ENCODE measurements at places on chromosomes 1 and 21. TPM values are rescaled to one million over a fixed set of nuclear protein-coding genes. Genes with fewer than 3 reads are reported as not detected.

Gene RGS13
- not detected for total RNA-seq

Gene SLAMF9
- not detected for total RNA-seq

Gene UBL4B
- total RNA-seq: not detected

Gene C1QTNF12
- 0.79 TPM for total RNA-seq

Gene PLPPR5
- 0.11 TPM for total RNA-seq

Gene SLC1A7
- not detected for total RNA-seq

Gene C1QA
- total RNA-seq: not detected

DNA sequence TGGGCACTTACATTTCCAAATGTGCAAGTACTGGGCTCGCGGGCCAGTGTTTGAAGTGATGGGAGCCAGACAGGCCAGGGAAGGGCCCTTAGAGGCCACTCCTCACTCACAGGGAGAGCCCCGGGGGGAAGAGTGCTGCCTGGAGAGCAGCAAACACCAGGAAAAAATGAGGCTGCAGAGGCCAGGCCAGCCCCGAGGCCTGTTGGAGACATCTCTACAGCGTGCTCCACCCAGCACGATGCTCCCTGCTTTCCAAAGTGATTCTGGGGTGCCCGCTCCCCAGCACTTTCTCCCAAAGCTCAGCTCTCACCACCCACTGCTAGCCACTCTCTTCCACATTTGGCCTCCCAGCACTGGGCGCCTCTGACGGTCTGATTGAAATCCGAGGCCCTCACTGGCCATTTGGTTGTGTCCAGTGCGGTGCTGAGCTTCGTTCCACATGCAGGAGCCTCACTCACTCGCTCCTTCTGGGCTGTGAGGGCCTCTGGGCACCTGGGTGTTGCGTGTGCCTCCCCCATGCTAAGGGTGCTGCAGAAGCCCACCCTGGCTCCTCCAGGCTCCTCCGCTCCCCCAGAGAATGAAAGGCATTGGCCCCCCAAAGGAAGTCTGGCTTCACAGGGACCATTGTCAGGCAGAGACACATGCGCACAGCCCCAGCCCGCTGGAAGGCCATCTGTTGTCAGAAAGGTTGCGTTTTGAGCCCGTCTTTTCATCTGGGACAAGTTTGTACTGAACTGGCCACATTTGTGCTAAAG, 385.4 kb upstream of the VAMP3 start:
- DNase-seq: no peak

- no peak for DNase-seq
Observed at GRCh38 chr1:11434501-11434900, 44.5 kb upstream of the DISP3 start.

DNA sequence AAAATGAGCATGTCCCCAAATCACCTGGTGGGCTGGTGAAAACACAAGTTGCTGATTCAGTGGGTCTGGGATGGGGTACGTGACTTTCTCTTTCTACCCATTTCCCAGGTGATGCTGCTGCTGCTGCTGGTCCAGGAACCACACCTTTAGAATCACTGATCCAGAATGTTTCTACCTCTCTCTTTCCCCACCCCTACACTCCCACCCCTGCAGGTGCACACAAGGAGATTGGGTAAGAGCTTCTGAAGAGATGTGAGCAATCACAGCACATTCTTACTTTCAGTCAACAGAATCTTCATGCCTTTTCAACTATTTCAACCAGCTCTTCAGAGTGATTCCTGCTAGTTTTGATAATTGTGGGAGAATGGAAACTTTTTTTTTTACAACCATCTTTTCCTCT, 130.9 kb downstream of the LMX1A start:
- DNase-seq: no peak

DNA sequence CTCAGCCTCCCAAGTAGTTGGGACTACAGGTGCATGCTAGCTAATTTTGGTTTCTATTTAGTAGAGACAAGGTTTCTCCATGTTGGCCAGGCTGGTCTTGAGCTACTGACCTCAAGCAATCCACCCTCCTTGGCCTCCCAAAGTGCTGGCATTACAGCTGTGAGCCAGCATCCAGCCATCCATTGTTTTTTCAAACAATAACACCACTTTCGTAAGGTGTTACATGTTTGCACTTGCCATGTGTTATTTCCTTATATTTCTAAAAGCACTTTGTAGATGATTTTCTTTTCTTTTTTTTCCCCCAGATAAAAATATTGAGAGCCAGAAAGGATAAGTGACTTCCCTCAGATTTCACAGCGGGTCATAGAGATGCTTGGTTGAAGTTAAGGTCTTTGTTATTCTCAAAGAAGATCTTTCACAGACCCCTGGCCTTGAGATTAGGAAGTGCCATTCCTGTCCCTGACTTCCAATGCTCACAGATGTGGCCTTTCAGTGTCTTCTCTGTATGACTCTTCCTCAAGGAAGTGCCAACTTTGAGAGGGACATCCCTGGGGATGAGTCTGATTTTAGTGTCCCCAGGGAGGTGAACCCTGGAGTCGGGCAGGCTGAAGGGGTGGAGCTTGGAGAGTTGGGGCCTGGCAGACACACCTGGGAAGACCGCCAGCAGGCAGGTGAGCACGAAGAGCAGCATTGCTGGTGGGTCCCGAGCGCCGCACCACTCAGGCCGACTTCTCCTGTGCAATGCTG, 6.3 kb downstream of the PIGR start:
- no peak for DNase-seq

DNA sequence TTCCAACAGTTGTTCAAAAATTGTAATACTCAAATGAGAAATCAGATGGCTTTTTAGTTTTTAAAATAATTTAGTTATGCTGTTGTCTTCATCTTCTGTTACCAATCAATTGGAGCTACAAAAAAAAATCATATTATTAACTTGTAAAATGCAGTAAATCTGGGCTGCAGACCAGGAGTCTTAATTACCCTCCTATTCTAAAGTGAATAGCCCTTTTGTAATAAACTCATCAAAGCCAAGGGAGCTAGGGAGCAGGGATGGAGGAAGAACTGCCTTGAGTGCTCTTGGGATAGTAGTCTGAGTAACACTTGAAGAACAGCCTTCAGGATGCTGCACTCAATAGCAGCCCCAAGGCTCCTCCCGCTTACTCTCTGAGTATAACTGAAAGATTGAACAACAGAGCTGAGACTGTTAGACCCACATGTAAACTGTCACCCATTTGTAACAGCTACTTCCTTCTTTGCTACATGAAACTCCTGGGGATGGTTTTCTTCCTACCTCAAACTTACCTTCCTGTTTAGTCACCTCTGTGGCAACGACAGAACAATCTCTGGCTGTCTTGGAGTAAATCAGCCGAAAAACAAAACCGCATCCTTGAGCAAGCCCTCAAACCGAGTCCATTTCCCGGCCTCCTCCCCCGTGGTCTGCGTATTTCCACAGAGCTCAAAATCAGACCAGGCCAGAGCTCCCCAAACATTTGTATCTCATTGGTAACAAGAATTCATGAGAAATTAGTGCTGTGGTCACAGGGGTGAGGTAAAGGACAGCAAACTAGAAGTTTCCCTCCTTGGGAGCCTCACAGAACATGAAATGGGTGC, 55.9 kb downstream of the CD58 start:
- DNase-seq: no peak

- DNase-seq: no peak
Observed at GRCh38 chr1:43773821-43774220, 66.5 kb downstream of the ST3GAL3 start.

GRCh38 chr1:36093929-36094328, 5.2 kb downstream of the ADPRS start:
- DNase-seq: no peak

- no peak for DNase-seq
Observed at GRCh38 chr21:46471514-46471913, 12.8 kb downstream of the DIP2A start.

DNA sequence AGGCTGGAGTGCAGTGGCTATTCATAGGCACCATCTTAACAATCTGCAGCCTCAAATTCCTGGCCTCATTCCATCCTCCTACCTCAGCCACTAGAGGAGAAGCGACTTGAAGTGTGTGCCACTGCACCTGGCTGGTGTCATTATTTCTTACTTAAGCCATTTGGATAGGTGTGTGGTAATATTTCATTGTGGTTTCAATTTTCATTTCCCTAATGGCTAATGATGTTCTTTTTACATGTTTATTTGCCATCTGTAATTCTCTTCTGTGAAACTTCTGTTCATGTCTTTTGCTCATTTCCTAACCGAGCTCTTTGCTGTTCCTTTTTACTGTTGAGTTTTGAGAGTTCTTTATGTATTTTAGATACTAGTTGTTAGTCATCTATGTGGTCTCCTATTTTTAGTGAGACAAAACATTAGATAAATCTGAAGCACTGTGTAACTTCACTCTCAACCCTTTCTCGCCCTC, 66.8 kb downstream of the SLC27A3 start:
- DNase-seq: no peak

DNA sequence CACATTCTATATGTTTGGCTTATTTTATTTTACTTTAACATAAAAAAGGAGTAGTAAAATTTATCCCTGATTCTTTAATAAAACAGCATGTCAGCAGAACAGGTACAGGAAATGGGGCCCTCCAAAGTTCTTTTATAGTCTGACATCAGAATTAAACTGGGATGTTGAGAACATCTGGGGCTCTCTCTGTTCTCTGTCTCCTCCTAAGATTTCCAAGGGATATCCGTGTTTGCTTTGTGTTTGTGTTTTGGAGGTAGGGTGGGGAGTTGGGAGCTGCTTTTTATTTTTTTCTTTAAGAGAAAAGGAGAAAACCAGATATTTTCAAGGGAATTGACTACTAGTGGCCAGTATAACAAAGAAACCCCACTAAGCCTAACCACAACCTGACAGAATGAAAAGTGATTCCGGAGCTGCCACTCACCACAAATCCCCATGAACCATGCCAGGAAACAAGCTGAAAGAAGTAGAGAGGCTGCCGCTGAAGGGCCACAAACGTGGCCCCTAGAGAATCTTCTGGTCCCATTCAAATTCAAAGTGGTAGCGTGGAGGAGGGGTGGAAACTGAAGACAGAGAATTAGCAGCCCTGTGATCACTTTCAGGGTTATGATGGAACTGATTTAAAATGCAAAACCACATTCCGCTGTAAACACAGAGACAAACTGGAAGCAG, 369.6 kb upstream of the ADGRL2 start:
- no peak for DNase-seq

GRCh38 chr1:238340989-238341388, 450.3 kb upstream of the ZP4 start:
- no peak for DNase-seq

DNA sequence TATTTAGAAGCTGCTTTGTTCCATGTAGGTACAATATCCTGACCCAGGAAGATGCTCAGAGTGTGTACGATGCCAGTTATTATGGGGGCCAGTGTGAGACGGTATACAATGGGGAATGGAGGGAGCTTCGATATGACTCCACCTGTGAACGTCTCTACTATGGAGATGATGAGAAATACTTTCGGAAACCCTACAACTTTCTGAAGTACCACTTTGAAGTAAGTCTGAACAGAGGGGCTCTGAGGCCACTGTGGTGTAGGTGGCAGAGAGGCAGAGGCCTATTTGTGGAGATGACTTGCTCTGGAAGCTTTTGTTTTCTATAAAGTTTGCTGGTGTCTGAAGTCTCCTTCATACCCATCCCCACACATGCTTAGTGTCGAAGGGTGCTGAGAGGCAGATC, 26.8 kb downstream of the C8A start:
- DNase-seq: no peak

DNA sequence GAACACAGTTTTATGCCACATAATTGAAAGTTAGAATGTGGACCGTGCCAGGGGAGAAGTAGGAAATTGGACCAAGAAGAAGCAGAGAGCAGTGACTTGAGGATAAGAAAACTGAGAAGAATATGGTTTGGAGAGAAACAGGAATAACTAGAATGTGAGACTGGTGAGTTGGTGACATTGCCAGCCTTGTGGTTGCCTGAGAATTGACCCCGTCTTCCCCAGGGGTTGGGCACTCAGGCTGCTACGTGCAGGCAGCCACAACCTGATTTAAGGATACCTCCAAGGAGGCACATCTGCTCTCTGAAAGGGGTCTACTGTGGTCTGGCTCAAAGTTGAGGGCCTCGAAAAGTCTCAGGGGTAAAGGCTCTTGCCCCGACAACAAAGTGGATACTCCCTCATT, 112.1 kb upstream of the ARTN start:
- DNase-seq: no peak

- no peak for DNase-seq
Observed at GRCh38 chr1:163365186-163365585, 43.4 kb downstream of the NUF2 start.

DNA sequence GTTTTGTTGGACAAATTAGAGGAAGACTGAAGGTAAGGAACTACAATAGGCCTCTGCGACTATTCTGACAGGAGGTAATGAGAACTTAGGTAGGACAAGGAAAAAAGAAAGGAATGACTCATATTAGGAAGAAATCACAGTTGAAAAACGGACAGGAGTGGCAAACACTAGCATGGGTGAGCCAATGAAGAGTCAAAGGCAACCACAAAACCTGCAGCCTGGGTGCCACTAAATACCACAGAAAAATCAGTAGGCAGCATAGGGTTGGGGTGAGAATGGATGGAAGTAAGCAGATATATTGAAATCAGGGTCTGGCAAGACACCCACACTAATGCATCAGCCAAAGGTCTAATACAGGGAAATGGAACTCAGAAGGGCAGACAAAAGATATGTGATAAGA, 10.0 kb downstream of the RBM34 start:
- no peak for DNase-seq

Data from neural crest cell (in vitro differentiated cells).